ENCODE measurements at places on chromosomes 11 and 22.
A peak's percentile ranks its signal among the peaks of the same experiment; 100 is the strongest.

DNA sequence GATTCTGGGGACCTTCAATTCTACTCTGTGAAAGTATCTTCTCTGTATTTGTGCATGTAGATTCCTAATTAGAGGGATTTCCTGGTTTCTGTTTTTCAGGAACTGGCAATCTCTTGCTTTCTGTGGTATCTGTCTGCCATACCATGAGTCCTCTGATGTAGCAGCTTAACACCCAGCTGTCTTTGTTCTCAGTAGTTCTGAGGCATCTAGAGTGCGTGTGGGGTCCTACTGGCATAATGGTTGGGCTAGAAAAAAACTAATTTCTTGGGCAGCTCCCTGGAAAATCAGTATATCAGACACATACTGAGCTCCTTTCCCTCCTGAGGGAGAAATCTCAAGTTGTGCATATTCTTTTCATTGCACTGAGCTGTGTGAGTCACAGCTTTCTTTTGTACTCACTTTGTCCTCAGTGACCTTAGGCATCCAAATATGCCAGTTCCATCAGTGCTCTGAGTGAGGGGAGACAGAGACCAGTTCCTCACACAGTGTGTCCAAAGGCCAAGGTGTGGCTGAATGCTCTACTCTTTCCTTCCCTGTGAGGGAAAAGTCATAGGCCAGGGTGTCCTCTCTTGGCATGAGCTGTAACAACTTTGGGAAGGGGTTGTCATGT, 35.5 kb upstream of the SLC22A24 start:
- DNase-seq = no peak

GRCh38 chr11:73814812-73815211, 27.1 kb downstream of the MRPL48 start:
- no peak for DNase-seq

DNA sequence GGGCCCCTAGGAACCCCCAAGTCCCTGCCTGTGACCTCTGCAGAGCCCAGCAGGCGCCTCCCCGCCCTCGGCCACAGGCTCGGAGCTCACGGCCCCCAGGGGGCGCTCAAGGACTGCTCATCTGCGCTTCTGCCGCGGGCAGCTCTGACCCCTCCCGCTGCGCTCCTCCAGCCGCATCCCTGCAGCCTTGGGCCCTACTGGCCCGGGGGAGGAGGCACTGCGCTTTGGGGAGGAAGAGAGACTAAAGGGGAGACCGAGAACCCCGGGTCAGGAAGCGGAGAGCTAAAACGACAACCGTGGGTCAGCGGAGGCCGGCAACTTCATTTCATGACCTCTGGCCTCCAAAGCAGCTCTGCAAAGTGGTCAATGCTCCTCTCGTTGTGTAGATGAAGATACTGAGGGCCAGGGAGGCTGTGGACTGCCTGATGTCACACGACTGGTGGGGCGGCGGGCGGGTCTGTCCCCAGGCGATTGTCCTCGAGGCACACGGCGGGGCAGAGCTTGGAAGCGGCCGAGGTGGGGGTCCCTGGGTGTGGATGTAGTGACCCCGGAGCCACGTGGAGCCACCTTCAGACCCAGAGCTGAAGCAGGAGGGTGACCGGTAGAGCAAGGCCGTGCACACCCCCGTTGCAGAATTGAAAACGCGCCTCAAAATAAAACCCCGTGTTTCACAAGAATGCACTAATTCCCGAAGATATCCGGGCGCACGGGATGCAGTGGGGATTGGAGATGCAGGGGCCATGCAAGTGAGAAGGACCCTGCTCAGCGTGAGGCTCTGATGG, 2.7 kb upstream of the KRTAP5-6 start:
- peak; percentile 14 for DNase-seq

GRCh38 chr11:121889931-121890330, 226.1 kb downstream of the BLID start:
- DNase-seq = no peak

GRCh38 chr11:72832301-72833082, 18.3 kb downstream of the ATG16L2 start:
- no peak for DNase-seq

GRCh38 chr11:66906061-66906733, 49.3 kb downstream of the LRFN4 start:
- no peak for DNase-seq

- DNase-seq = no peak
These were observed 9.7 kb downstream of the PDGFD start for GRCh38 chr11:104154296-104154695.

DNA sequence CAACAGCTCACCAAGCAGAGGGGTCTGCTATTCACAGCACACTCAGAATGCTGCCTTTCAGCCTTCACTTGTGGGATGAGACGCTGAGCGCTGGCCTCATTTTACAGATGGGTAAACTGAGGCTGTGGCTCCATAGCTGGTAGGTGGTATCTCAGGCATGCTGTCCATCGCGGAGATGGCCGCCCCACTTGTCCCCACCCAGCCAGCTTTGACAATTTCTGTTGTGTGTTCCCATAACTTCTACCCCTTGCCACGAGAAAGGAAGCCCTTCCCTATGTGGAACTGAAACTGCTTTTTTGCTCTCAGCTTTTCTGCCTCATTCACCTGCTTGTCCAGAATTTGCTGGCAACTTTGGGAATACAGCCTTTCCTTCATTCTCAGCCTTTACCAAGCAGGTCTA, 36.1 kb upstream of the NNMT start:
- no peak for DNase-seq

GRCh38 chr11:67167719-67168118, 48.7 kb downstream of the KDM2A start:
- no peak for DNase-seq

GRCh38 chr11:95149651-95150364, 60.2 kb downstream of the ENDOD1 start:
- peak; percentile 50 for DNase-seq

- no peak for DNase-seq
These were observed 57.1 kb downstream of the ST14 start for GRCh38 chr11:130216591-130217132.

GRCh38 chr22:35195821-35196220, 61.5 kb upstream of the HMGXB4 start:
- DNase-seq = no peak

GRCh38 chr22:35202376-35202775, 54.9 kb upstream of the HMGXB4 start:
- no peak for DNase-seq

DNA sequence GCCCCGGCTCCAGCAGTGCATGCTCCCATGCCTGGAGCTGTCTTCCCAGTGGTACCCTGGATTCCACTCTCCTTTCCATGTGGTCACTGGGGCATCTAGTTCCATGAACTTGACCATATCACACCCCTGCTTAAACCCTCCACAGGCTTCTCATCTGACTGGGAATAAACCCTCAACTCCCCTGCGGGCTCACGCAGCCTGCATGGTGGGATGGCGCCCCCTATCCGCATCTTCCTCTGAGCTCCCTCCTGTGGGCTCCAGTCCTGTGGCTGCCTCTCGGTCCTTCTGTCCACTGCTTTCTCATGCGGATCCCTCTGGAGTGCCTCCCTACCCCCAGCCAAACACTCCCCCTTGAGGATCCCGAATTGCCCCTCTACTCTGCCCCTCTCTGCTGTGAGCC, 41.4 kb upstream of the TTLL12 start:
- no peak for DNase-seq

GRCh38 chr11:70481625-70482528, 83.5 kb downstream of the CTTN start:
- peak; percentile 61 for DNase-seq

DNA sequence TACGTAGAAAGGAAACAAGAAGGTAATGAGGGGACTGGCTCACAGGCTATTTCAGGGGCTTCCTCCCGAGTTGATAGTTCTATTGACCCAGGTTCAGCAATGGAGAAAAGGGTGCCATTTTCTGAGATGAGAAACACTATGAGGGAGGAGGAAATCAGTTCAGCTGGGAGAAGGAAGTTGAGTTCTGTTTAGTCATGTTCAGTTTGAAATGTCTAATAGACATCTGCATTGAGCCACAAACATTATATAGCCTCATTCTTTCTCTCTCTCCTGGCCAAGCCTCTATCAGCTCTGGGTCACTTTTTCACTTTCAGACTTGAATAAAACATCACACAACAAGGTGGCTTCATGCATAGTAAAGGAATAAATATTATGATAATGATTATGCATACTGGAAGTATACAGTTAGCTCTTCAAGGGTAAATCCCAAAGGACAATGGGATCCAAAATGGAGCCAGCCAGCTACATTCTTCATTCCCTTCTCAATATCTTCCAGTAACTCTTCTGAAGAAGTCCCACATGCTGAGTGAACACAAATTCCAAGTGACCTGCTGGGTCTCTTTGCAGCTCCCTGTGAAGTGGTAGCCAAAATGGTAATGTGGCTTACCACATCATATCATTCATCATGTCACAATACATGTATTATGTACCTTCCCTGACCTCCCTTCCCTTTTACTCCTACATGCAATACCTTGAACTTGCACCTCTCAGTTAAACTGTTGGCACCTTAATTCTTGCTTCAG, 80.9 kb upstream of the CD44 start:
- DNase-seq = no peak

GRCh38 chr11:86116386-86116726, 47.5 kb upstream of the PICALM start:
- DNase-seq = peak; percentile 79

DNA sequence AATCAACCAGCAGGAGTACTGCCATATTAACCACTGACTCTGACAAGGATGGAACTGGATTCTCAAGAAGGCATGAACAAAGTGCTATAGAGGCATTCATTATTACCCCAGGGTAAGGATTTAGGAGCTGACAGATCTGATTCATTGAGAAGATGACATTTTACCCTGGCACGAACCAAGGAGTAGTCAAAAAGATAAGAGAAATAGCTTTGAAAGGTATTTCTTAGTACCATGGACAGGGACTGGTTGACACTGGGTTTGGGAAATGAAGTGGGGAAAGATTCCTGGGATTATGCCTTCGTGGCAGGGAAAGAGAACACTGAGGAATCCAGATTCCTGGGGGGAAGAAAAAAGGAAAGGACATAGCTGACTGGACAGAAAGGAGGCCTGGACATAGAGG, 5.1 kb upstream of the SAAL1 start:
- DNase-seq = no peak

- DNase-seq = no peak
These were observed 11.2 kb upstream of the CYTH4 start for GRCh38 chr22:37270928-37271650.

- DNase-seq = peak; percentile 89
These were observed 21.7 kb upstream of the HSPA8 start for GRCh38 chr11:123083623-123084029.

DNA sequence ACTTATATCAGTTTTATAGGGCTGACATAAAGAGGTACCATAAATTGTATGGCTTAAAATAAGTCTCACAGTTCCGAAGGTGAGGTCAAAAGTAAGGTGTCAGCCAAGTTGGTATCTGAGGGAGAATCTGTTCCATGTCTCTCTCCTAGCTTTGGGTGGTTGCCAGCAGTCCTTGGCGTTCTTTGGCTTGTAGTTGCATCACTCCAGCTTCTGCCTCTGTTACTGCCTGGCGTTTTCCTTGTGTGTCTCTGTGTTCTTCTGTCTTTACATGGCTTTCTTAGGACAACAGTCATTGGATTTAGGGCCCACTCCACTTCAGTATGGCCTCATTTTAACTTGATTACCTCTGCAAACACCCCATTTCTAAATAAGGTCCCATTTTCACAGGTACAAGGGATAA, 16.7 kb downstream of the MMP7 start:
- no peak for DNase-seq

- no peak for DNase-seq
These were observed 59.8 kb downstream of the C11orf91 start for GRCh38 chr11:33640730-33641371.

- no peak for DNase-seq
These were observed 30.4 kb downstream of the ZBED4 start for GRCh38 chr22:49884075-49884474.

All from kidney epithelial cell (primary cell).